ENCODE measurements at places on chromosomes 3 and 15.
A peak's percentile ranks its signal among the peaks of the same experiment; 100 is the strongest.

- DNase-seq: no peak
Measured at GRCh38 chr3:70530626-70531025, 218.2 kb upstream of the MDFIC2 start.

DNA sequence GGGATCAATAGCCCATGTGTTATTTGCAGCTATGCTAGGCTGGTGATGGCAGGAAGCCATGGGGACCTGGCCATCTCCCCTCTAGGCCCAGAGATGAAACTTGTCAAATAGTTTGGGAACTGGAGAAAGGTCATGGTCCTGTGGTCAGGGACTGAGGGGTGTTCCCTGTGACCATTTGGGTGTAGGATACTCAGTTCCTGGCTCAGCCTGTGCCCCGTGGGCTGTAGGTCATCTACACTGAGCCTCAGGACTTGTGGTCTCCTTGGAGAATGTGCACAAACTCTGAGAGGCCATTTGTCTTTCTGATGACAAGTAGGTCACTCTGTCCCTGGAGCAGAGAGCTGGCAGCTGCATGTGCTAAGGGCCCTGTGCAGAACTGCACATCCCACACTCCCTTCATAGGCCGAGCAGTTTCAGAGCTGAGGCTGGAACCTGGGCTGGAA lies 17.5 kb downstream of the GASK1A start:
- no peak for DNase-seq

DNA sequence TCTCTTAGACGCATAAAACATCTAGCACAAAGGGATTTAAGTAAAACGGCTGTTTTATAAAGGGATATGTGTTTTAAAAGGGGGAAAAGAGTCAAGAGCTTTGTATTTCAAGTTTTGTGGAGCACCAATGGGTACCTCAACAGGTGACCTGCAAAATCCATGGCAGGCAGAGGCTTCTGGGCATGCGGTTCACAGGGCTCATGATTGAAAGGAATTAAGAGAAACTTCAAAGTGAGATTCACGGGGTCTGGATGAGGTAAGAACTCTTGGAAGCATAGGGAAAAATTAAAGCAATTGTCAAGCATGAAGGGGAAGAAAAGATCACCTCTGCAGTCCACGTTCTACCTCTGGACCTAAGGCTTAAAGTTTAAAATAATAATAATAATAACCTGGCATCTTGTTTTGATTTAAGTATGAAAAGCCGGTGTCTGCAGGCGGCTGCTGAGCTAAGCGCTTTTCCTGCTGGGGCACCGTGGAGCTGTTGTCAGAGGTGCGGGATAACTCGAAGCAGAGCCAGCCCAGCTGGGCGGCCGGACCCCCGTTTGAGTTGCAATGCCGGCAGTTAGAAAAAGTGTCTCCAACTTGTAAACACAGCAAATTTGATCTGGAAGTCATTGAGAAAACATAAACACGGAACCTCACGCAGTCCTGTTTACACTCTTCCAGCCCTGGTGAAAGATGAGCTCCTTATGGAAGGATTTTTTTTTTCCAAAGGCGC lies 40.5 kb downstream of the HES1 start:
- DNase-seq: no peak

GRCh38 chr3:193145248-193145647 lies 95.8 kb upstream of the PLAAT1 start:
- DNase-seq: no peak

DNA sequence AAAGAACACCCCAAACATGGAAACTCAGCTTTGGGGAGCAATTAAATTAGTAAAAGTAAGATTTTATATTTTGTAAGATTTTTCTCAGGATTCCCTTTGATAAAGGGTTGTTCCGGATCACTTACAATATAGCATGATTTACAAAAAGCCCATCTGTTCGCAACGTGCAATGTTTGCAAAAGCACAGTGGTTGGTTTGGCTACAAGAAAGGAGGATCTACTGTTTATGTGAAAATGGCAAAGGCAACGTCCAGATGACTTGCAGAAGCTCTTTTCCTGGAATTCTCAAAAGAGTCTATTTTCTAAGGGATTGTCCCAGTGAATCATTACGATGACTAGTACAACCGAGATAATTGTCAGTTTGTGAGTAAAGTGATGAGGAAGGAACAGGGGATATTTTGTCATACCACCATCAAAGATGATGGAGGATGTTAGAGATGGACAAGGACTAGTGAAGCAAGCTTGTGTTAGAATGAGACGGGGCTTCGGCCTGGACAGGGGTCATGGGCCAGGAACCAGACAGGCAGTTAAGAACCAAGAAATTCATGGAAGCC lies 71.6 kb downstream of the CRYGS start:
- DNase-seq: peak; percentile 10

DNA sequence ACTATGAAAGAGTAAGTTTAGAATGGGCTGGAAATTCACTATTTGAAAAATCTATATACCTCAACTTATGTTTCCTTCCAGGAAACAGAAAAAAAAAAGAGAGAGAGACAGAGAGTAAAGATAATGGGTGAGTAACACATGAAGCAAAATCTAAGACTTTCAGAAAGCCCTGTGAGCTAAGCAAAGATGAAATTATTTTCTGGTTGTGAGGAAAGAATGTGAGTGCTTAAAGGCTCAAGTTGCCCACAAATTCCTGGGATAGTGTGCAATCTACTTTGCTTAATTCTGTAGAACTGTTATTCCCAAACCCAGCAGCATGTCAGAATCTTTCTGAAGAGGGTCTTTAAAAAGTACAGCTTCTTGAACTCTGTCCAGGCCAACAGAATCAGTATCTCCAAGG lies 337.7 kb upstream of the AGTR1 start:
- no peak for DNase-seq

Measured in HFF-Myc (cell line).